ENCODE measurements at places on chromosomes 1 and 21.

- DNase-seq = no peak
These were observed 34.0 kb downstream of the MAP3K7CL start for GRCh38 chr21:29164323-29164942.

GRCh38 chr1:154581766-154582165, 14.2 kb downstream of the CHRNB2 start:
- no peak for DNase-seq

GRCh38 chr1:204624631-204625216, 60.8 kb downstream of the LRRN2 start:
- no peak for DNase-seq

DNA sequence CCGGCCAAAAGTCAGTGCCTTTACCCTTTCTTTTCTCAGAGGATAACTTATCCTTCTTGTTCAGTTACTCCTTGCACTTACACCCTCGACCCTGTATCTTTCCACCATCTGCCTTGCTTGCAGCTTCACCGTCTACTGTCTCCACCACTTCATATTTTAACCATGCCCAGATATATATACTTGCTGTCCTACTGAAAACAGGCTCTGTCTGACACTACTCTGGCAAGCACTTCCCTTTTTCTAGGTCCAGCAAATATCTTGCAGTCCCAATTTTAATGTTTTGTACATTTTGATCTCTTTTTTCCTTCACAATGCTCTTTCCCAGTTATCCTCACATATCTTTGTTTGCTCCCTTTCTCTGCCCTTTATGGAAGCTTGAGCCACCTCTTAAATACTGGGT, 308.6 kb downstream of the TPR start:
- no peak for DNase-seq

DNA sequence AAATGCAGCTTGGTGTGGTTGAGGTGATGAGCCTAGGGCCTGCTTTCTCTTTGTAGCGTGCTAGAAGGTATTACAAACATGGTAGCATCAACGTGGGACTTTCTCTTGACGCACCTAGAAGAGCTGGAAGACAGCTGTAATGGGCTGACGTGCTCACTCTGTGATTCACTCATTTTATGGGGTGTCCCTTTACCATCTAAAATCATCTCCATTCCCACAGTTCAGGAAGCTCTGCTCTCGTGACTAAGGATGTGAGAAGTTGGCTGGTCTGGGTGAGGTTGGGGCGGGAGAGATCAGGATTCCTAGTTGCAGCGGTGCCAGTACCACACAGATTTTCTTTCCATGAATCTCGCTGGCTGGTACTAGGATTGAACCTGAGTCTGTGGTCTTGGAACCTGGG, 4.2 kb downstream of the HTR6 start:
- DNase-seq = no peak

DNA sequence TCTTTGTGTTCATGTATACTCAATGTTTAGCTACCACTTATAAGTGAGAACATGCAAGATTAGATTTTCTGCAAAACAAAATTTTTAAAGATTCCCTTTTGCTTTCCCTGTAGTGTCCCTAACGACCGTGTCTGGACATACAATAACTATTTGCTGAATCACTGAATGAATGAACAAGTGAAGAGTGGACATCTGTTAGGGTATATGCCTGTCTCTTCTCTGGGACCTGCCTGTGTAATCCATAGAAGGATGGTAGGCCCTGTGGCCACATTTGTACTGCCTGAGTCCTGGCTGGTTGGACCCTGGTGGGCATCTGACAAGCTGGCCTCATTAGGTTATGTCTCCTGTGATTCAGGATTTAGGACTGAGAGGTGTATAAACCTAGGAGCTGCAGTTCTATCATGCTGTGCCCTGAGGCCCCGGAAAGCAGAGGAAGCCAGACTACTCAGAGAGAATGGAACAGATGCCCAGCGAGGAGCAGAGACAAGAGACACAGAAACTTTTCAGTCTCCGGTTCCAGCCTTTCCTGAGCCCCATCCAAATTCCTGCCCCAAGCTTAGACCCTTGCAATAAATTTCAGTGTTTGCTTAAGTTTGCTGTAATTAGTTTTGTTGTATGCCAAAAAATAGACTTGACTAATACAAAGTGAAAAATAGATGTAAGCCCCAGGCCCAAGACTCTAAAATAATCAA, 7.5 kb upstream of the NCF2 start:
- no peak for DNase-seq

GRCh38 chr1:89912073-89912472, 82.8 kb upstream of the ZNF326 start:
- no peak for DNase-seq

DNA sequence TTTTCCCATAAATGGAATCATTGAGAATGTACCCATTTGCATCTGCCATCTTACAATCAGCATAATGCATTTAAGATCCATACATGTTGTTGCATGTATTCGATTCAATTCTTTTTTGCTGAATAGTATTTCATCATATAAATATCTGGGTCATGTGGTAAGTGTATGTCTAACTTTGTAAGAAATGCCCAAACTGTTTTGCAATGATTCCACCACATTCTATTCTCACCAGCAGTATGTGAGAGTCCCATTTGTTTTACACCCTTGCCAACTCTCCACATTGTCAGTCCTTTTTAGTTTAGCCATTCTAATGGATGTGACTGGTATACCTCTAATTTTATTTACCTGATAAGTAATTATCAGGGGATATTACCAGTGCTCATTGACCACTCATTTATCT, 115.8 kb upstream of the PBX1 start:
- no peak for DNase-seq

- DNase-seq = no peak
These were observed 352.0 kb downstream of the NUF2 start for GRCh38 chr1:163673759-163674151.

DNA sequence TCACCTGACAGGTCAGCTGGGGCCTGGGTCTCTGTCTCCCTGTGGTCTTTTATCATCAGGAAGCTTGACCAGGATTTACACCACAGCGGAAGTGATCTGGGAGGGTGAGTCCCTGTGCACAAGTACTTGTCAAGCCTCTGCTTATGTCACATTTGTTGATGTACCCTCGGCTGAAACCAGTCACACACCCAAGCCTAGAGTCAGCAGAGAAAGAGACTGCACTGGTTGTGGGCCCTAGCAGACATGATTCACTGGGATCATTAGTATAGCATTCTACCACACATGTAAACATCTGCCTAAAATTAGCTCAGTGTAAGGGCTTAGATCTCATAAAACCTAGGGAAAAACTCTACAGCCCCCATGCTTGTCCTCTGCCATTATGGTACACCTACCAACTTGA, 79.3 kb upstream of the LAMC2 start:
- DNase-seq = no peak

GRCh38 chr1:188466539-188466938, 1637.8 kb downstream of the PLA2G4A start:
- DNase-seq = no peak

- no peak for DNase-seq
These were observed 39.5 kb upstream of the RGS16 start for GRCh38 chr1:182643699-182644098.

GRCh38 chr1:115145226-115145625, 55.9 kb upstream of the TSPAN2 start:
- no peak for DNase-seq

DNA sequence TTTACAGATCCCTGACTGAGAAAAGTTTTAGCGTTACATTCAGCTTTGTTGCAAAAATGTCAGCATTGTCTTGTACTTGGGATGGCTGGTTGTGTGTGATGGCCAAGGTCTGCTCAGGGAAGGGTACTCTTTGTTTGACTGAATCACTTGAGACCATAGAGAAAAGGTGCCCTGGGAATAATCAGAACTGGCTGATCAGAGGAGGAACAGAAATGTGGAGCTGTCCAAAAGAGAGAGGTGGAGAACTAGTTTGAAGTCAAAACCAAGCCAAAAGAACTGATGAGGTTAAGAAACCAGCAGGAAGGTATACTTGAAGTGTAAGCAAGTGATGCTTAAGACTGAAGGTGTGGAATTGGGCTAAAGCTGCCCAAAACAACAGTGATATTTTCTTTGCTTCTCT, 107.6 kb upstream of the LYPLAL1 start:
- DNase-seq = no peak

DNA sequence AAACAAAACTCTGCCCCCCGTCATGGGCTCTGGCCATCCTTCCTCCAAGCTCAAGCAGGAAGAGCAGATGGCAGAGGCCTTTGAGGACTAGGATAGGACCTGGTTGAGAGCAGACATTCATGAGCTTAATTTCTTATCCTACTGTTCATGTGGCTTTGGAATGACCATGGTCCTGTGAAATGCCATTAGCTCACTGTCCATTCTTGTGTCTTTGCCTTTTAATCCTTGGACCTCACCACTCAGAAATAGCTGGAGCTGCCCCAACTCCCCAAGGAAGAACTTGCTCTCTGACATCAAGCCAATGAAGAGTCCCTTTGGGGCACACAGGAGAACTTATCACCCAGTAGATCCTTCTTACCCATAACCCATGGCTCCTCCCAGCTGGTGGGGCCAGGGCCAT, 11.6 kb upstream of the FAM20B start:
- DNase-seq = no peak

- DNase-seq = no peak
These were observed 7.4 kb downstream of the LHX9 start for GRCh38 chr1:197924516-197925123.

DNA sequence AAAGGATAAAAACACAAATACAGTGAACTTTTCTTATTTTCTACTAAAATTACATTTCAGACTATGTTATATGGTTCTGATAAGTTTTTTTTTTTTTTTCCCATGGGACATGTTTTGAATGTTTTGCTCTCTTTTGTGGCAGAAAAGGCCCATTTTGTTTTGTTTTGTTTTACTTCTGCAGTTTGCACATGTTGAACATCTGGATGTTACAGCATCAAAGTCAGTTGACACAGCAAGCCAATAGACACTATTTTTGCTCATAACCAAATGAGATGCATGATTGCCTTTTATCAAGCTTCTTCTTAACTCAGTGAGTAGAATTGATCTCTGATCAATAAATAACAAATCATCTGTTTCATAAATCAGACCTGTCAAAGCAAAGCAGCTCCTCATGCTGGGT, 904.2 kb downstream of the ADGRL2 start:
- DNase-seq = no peak
